T-helper 17 cell (primary cell): ENCODE measurements at places on chromosomes 2 and 18. TPM values are rescaled to one million over a fixed set of nuclear protein-coding genes. Genes with fewer than 3 reads are reported as not detected.
A peak's percentile ranks its signal among the peaks of the same experiment; 100 is the strongest.

DNA sequence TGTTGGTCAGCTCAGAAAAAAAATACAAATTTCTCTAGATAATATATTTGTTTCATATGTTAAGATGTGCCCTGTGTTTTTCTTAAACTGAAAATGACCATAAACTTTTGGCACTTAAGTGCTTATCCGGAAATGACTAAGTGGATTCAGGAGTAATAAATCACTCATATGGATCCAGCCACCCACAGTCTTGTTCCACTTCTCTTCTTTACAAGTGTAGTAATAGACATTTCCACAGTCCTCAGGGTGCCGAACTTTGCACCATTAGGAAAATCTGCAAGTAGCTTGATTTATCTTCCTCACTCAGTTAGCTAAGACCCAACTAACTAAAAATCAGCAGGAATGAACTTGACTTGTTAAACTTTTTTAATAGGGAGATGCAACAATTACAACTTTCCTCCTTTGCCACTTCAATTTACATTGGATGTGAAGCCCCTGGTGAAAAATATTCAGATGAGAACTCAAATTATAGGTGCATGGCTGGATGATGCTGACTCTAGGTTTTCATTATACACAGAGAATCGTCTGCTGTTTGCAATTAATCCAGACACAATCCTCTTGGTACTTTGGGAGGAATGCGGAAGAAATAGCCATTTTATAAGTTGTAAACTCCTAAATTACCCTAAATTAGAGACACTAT, 322.5 kb downstream of the ARHGAP15 start:
- peaks cover 4% of the 10 kb centered on the region for H3K36me3 ChIP-seq
- H3K4me1 ChIP-seq, result peaks cover 36% of the 10 kb centered on the region
- peak overlapping the region; percentile 7 for H3K4me3 ChIP-seq
- no peak for DNase-seq
- H3K27ac ChIP-seq, result peak overlapping the region; percentile 72
- H3K27me3 ChIP-seq, result no peaks in the 10 kb centered on the region

Gene SAP130
- total RNA-seq, result 31.9 TPM

Gene ATP6V1B1
- not detected for total RNA-seq

- H3K27me3 ChIP-seq, result no peaks in the 10 kb centered on the region
- no peaks in the 10 kb centered on the region for H3K36me3 ChIP-seq
- no peaks in the 10 kb centered on the region for H3K4me1 ChIP-seq
- H3K27ac ChIP-seq, result no peak overlapping the region
- no peak overlapping the region for H3K4me3 ChIP-seq
Observed at GRCh38 chr2:138581909-138582308, 80.3 kb downstream of the SPOPL start.

Gene TGFA
- 3.8 TPM for total RNA-seq

Gene LINC00305
- not detected for total RNA-seq

DNA sequence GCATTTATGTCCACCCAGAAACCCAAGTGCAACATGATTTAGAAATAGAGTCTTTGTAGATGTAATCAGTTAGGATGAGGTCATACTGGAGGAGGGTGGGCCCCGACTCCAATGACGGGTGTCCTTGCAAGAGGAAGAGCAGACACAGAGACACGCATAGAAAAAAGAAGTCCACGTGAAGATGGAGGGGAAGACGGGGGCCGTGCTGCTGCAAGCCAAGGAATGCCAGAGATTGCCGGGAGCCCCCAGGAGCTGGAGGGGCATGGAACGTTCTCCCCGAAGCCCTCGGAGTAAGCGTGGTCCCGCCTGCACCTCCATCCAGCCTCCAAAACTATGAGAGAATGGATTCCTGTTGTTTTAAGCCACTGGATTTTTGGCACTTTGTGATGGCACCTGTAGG, 51.6 kb downstream of the PTGR3 start:
- no peak overlapping the region for H3K27ac ChIP-seq
- H3K4me1 ChIP-seq, result peaks cover 9% of the 10 kb centered on the region
- peaks cover 23% of the 10 kb centered on the region for H3K27me3 ChIP-seq
- no peak overlapping the region for H3K4me3 ChIP-seq
- H3K36me3 ChIP-seq, result peaks cover 3% of the 10 kb centered on the region
